NCI-H524 (cell line): ENCODE measurements at places on chromosomes 7 and 10.

GRCh38 chr7:128131731-128132130 lies 100.5 kb upstream of the LRRC4 start:
- no peak for DNase-seq

GRCh38 chr10:102167861-102168260 lies 15.7 kb downstream of the NOLC1 start:
- DNase-seq: no peak

DNA sequence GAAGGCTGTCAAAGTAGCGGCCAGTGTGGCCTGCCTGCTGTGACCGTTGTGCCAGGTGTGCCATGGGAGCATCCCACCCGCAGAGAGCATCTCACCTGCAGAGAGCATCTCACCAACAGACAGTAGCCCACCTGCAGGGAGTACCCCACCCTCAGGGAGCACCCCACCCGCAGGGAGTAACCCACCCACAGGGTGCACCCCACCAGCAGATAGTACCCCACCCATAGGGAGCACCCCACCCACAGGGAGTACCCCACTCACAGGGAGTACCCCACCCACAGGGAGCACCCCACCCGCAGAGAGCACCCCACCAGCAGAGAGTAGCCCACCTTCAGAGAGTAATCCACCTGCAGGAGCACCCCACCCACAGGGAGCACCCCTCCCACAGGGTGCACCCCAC lies 476.5 kb downstream of the TCERG1L start:
- DNase-seq: no peak

- DNase-seq: no peak
These were observed 54.5 kb upstream of the FZD8 start for GRCh38 chr10:35696392-35697287.

GRCh38 chr10:116696919-116697318 lies 45.4 kb downstream of the HSPA12A start:
- DNase-seq: no peak

DNA sequence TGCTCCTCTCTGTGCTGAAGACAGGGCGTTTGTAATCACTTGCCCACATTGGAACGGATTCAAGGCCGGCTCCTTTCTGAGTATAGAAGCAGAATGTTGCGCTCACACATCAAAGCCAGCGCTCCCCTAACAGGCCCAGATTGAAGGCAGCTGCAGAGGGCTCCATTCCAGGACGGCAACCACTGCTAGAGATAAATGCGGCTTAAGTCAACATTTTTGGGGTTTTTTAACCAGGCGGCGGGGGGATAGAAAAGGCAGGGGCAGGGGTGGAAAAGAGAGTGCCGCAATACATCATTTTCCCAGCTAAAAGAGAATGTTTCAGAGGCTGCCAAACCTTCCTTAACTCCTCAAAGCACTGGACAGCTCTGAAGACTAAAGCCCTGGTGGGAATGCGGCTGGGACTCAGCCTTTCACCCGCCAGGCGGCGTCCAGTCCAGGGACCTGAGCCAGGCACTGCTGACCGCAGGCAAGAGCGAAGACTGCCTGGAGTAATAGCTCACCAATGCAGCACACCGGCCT lies 189.6 kb downstream of the TNS3 start:
- DNase-seq: no peak

GRCh38 chr10:121990015-121990677 lies 1.2 kb downstream of the TACC2 start:
- DNase-seq: no peak
